Kidney glomerular epithelial cell (primary cell): ENCODE measurements at places on chromosomes 11 and 22.

- DNase-seq, result no peak
These were observed 116.4 kb downstream of the FAR1 start for GRCh38 chr11:13784855-13785254.

GRCh38 chr11:91305402-91305801 is 919.2 kb upstream of the FAT3 start:
- no peak for DNase-seq

- DNase-seq, result no peak
These were observed 36.6 kb downstream of the SMIM38 start for GRCh38 chr11:69192301-69192721.

DNA sequence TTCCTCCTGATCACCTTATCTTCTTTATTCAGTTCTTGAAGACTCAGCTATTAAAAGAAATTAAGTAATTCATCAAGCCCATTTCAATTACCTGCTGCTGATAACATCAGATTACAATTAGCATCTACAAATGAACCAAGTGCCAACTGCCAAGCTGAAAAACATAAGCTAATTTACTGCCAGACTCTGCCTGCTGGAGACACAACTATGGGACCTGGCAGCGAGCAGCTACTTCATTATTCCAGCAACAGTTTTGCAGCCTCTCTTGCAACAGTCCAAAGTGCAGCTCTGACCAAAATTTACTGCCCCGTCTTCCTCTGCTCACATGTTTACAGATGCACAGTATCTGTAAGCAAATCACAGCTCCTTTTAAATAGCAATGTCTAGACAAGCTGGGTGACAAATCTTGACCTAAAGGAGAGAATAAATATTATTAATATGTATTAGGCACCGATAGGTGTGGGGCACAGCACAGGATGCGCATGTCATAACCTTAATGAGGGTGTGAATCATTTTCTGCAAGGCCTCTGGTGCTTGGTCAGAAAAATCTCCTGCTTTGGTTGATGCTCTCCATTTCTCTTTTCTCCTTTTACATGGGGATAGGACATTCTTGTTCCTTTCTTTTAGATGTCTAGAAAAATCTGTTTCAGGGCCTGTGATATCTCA is 232.2 kb upstream of the PITPNB start:
- no peak for DNase-seq
